ENCODE measurements at places on chromosomes 12 and 14. TPM values are rescaled to one million over a fixed set of nuclear protein-coding genes. Genes with fewer than 3 reads are reported as not detected.

The CISTR gene
- total RNA-seq = not detected

The OTX2 gene
- not detected for total RNA-seq

The TAS2R9 gene
- total RNA-seq = not detected

The SCN8A gene
- total RNA-seq = 12.7 TPM

The NFYB gene
- total RNA-seq = 36.1 TPM

All from smooth muscle cell of bladder (primary cell).